DMS 273 treated with DMSO at 0.1 percent for 48 hours (cell line): ENCODE measurements at places on chromosomes 11 and 22.

- no peak for DNase-seq
Measured at GRCh38 chr11:113178381-113179070, 135.9 kb upstream of the TTC12 start.

GRCh38 chr22:45869340-45869847 lies 107.6 kb downstream of the WNT7B start:
- DNase-seq = no peak

- DNase-seq = no peak
Measured at GRCh38 chr11:14582793-14583192, 60.8 kb upstream of the PDE3B start.

DNA sequence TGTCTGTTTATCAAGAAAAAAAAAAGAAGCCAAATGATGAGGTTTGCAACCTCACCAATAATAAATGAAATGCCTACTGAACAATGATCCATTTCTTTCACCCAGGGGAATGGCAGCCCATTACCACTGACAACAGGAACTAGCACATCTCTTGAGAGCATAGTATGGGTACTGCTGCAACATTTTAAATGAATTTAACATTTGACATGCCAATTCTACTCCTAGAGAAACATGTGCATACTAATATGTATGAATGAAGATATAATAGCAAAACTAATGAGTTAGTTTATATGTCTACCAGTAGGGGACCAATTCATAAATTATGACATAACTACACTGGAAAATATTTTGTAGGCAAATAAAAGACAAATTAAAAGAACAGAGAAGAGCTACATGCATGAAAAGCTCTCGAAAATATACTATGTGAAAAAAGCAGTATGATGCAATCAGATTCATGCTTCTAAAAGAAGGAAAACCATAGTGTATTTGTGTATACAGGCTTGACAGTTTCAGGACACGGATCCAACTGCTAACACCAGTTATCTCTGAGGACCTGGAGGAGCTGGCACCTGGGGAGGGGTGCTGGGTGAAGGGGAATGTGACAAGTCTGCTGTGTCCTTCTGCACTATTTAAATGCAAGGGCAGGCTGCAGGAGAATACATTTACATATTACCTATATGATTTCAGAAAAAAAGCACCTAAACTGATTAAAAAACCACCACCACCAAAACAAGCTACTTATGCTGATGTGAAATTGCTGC lies 6.9 kb downstream of the SMCO4 start:
- no peak for DNase-seq

DNA sequence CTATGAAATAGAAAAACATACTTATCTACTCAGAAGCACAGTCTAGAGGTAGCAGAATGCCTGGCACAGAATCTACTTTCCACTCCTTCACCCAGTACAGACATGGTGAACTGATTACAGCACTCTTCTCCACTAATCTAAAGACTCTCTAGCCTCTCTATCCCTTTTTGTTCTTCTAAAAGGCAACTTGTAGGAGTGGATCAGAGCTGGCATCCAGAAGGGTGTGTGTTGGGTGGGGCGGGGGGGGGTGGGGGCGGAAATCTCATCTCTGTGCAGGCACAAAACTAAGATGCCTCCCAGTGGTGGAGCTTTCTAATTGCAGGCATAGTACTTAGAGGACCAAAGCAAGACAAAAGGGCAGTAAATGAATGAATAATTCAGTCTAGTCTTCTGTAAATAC lies 11.5 kb upstream of the EMID1 start:
- no peak for DNase-seq

DNA sequence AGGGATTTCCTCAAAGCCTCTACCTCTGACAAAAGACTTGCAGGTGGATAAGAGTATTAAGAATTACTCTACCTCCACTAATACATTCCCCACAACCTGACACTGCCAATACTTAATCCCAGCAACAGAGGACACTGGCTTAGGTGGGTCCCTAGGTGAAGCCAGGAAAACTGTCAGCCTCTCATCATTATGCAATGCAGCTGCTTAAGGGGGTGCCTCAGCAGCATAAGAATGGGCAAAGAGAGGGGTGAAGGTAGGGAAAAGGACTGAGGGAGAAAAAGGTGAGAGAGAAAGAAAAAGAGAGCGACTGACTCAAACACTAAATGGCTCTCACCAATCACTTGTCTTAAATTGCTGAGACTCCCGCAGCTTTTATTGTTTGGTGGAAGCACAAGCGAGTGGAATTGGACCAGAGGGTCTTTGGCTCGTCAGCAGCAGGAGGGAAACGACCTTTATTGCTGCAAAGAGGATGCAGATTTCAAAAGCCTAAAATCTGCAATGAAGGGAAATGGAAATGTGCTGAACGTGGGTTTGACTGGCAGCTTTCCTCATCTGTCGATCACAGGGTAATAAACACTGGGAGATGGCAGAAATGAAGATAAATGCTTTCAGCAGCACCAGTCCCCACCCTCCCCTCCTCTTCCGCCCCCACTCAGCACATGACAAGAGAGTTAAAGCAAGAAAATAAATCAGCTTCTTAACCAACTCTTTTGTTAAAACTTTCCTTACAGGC lies 64.9 kb upstream of the CHRM4 start:
- DNase-seq = no peak

GRCh38 chr22:17562906-17563870 lies at the start of gene SLC25A18:
Gene SLC25A18 (plus strand): TSS chr22:17563498. CDS start chr22:17579945, 16,447 bp downstream.
- no peak for DNase-seq

GRCh38 chr11:70448983-70449567 lies 50.7 kb downstream of the CTTN start:
- no peak for DNase-seq

- no peak for DNase-seq
Measured at GRCh38 chr22:41181349-41182241, 23.5 kb upstream of the L3MBTL2 start.
